Effector memory CD8-positive, alpha-beta T cell (primary cell): ENCODE measurements at places on chromosomes 3 and 15.

GRCh38 chr3:4751502-4752101, 227.6 kb upstream of the BHLHE40 start:
- no peak for DNase-seq

DNA sequence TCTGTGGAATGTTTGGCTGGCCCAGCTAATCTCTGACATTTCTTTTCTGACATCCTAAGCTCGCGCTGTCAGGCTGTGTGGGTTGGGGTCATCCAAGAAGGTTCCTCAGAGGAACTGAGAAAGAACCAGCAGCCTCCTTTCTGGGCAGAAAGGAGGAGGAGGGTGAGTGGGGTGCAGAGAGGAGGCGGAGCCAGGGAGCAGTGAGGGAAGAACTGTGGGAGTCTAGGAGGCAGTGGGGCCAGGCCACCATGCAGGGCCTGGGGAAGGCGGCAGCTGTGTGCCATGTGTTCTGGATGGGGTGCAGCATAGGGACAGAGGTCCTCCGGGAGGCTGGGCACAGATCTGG, 5.3 kb downstream of the SEMA7A start:
- DNase-seq = no peak

DNA sequence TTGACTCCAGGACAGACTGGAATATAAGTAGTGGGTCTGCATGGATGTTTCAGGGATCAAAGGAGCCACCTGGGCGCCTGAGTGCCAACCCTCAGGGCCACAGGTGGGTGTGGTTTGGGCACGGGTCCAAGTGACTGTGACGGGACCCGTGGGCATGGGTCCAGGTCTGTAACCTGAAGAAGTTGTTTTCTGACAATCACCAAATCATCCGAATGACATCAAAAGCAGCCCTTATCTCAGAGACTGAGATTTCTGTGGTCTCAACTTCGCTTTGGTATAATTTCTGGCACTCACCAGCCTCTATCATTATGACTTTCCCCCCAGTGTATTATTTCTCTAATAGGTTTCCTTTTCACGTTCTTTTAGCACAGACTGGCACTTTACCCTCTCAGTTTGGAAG, 24.4 kb downstream of the RLBP1 start:
- no peak for DNase-seq

DNA sequence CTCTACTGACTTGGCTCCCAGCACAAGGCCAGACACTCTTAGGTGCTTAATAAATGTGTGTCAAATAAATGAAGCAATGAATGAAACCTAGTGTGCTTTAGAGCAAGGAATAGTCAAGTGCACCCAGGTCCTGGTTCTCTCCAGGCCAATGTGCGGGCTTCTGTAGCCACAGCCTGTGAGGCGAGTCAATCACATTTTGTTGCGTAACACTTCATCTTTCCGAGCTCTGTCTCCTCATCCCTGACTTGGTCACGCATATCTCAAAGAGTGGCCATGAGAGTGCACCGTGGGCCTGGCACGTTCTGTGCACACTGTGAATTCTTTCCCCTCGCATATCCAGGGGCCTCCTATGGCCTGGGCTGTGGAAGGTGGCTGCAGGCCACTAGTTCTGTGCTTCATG, 11.4 kb upstream of the SH3GL3 start:
- no peak for DNase-seq
